Fibroblast of skin of right quadriceps (primary cell): ENCODE measurements at places on chromosomes 5 and 9.

DNA sequence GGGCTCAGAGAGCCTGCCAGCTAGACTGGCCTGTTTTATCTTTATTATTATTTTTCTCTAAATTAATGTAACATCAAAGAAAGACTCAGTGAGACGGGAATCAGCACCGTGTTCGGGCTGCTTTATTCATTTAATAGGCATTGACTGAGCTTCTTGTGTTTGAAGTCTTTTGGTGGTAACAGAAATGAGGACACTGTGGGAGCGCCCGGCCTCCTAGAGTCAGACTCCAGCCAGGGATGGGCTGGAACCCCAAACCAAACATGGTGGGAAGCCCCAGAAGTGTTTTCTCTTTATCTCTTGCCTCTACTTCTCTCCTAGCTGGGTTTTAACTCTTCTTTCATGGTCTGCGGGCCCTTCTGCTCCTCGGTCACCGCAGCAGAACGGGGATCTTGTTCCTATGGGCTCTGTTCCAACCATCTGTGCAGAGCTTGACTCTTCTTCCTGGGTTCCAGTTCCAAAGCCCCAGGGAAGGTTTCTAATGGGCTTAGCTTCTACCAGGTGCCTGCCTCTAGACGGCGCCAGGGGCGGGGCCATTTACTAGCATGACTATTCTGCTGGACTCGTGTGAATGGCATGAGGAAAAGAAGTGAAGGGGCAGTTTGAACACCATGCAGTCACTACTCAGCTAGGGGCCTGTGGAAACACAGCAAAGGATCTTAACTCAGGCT is 123.8 kb downstream of the FGF18 start:
- no peak for DNase-seq

- DNase-seq: no peak
Measured at GRCh38 chr5:114839360-114839759, 330.3 kb downstream of the TRIM36 start.

- peak; percentile 22 for DNase-seq
Measured at GRCh38 chr5:110045158-110045557, 355.4 kb downstream of the MAN2A1 start.

- no peak for DNase-seq
Measured at GRCh38 chr9:3509926-3510325, 15.9 kb downstream of the RFX3 start.

- no peak for DNase-seq
Measured at GRCh38 chr9:124012368-124013301, 1.1 kb downstream of the LHX2 start.

DNA sequence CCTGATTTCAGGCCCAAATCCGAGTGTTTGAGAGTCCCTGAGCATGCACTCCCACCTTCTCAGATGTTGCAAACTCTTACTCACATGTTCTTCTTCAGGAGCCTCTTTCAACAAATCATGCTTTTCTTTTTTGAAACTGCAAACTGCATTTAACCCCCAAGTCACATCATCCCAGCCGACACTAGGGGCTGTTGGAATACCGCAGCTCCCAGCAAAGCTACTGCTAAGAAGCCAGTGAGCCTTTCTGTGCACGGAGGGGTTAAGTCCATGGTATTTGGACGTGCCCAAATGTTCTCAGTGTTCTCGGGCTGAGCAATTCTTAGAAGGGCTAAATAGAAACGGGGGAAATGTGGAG is 282.9 kb downstream of the NFIB start:
- DNase-seq: peak; percentile 83

DNA sequence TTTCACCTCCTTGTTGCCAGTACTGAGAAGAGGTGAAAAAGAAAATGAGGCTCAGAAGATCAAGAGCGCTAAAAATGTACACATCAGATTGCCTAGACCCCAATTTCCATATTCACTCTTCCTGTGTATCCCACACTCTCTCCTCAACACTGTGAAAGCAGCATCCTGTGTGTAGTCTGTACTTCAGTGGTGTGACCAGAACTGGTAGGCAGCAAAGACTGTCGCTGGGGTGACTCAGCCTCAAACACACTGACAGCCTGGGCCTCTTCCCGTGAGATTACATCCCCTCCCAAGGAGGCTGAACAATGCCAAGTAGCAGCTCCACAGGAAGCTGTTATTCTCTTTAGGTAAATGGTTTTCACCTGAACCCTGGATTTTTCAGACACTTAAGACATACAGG is 135.5 kb downstream of the CCDC192 start:
- DNase-seq: peak; percentile 41

DNA sequence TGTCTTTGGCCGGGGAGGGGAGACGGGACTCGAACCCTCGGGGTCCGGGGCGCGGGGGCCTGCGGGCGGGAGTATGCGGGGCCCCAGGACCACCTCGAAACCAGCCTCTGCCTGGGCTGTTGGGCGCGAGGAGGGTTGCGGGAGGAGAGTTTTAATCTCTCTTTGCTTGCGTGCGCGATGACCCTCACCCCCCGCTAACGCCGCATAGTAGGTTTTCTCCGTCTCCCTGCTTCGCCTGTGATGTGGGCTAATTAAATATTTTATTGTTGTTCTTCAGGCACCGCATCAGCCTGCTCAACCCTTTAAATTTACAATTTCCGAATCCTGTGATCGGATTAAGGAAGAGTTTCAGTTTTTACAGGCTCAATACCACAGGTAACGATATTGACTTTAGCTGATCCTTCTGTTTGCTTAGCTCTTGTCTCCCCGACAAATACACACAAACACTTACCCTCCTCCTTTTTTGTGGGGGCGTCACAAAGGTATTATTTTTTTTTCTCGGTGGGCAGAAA is 1.7 kb downstream of the TLE4 start:
- peak; percentile 4 for DNase-seq

DNA sequence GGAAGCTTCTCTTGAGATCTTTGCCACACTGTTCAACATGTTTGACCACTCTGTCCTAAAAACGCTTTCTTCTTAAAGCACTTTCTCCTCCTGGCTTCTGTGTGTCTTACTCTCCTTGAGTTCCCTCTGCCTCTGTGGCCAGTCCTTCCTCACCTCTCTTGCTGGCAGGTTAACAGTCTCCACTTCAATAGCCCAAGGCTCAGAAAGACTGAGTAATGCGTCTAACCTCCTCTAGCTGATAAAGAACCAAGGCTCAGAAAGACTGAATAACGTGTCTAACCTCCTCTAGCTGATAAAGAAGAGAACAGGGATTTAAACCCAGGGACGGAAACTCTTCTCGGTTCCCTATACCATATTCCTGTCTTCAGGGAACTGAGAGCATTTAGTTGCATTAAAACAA is 205.2 kb downstream of the AOPEP start:
- no peak for DNase-seq

- DNase-seq: no peak
Measured at GRCh38 chr5:84259283-84260045, 125.2 kb downstream of the EDIL3 start.

DNA sequence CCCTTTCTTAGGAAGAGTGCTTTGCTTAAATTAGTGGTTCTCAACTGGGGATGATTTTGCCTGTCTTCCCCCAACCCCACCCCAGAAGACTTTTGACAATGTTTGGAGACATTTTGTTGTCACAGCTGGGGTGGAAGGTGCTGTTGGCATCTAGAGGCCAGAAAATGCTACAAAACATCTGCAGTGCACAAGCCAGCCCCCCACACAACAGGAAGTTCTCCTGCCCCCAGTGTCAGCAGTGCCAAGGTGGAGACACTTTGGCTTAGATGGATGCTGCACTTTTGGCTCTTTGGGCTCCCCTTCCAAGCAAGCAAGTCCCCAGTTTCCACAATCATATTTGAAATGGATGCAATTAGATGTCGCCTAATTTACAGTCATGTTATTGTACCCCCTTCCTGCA is 2.7 kb downstream of the HEMGN start:
- no peak for DNase-seq

DNA sequence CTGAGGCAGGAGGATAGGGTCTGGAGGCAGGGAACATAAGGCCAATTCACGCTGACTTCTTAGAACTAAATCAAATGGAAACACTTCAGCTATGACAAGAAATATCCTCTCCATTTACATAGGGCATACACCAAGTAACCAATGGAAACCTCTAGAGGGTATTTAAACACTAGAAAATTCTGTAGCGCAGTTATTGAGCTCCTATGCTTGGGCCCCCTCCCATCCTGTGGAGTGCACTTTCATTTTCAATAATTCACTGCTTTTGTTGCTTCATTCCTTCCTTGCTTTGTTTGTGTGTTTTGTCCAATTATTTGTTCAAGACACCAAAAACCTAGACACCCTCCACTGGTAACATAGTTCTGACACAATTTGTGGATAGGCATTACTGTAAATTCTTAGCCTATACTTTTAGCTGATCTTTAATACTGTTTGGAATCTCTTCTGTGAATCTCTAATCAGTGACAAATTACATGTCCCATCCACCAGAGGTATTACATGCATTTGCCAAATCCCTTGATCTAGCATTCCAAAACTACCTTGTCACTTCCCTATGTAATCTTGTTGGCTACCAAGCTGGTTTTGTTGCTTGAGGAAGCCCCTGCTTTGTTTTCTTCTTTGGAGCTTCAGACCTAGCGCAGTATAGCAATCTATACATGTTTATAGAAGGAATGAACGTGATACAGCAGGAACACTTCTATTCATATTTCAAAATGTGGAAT is 61.6 kb downstream of the ST8SIA4 start:
- DNase-seq: no peak

- no peak for DNase-seq
Measured at GRCh38 chr5:87074934-87075541, 192.6 kb upstream of the RASA1 start.

- DNase-seq: no peak
Measured at GRCh38 chr5:125176005-125176390, 429.6 kb upstream of the ZNF608 start.

GRCh38 chr5:3049261-3049660 is 297.8 kb upstream of the IRX2 start:
- DNase-seq: no peak

DNA sequence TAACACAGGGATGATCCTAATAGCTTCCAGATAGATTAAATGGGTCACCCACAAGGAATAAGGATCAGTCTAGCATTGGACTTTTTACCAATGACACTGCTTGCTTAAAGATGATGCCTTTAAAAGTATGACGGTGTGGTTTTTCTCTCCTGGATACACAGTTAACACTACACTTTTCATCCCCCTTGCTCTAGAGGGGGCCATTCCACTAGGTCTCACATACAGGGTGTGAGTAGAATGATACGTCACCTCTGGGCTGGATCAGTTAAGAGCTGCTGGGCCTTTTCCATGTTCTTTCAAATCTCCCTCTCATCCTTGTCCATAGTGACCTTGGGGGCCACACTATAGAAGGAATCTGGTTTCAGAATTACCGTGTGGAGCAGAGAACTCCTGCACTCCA is 140.6 kb downstream of the FSTL4 start:
- no peak for DNase-seq

GRCh38 chr9:36064448-36065037 is 27.8 kb downstream of the RECK start:
- peak; percentile 32 for DNase-seq

DNA sequence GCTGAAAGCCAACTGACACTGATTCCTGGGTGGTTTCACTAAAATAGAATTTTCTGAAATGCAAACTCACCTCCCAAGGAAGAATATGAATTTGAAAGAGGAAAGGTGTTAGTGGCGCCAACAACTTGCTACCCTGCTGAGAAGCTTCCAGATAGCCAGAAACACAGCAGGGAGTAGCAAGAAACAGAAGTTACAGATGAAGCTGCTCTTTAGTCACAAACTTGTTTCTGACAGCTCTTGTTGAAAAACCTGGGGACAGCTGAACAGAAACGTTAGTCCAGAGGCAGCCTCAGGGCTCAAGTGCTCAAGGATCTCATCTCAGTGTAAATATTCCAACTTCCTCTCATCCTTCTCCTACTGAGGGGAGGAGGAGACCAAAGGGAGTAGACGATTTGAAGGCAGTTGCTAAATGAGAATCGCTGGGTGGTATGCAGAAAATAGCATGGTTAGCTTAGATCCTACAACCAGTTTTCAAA is 184.1 kb downstream of the PDE4D start:
- DNase-seq: no peak

DNA sequence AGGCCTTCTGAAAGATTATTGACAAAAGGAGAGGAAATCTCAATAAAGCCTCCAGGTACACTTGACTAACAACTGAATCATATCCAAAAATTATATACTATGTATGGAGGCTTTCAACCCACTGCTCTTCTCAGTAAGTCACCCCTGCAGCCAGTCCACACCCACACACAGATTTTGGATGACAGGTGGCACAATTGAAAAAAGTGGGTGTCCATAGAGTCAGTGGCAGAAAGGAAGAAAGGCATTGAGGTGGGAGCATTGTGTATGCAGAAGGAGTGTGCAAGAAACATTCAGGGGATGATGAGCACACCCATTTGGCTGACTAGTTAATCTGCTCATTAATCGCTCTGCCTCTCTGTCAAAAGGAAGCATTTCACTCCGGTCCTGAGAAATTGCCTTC is 150.6 kb upstream of the IL12B start:
- DNase-seq: no peak

DNA sequence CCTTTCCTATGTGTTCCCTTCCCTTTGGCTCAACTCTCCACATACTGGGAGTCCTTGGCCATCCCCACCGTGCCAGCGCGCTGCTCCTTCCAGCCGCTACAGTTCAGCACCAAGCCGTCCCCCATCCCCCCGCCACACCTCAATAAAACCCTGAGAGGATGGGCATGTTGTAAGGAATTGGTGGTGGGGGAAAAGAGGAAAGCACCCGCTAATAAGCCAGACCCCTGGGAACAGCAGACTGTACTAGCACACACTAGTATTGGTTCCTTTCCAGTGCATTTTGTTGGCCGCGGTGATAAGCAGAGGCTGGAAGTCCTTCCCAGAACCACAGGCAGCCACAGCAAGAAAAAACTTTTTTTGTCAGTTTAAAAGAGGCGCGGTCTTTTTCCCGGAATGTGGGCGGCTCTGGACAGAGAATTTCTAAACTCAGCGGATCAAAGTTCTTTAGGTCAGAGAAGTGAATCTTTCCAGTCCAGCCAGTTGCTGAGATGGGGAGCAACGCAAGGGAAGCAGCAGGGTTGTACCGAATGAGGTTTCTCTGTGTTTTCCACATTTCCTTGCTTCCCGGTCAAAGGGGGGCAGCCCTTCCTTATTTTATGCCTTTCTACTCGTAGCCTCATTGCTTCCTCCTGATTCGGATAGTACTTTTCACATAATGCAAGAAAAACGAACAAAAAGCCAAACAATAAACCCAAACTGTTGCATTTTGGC is 2.1 kb downstream of the CHSY3 start:
- peak; percentile 63 for DNase-seq

GRCh38 chr5:132065351-132065937 is 5.0 kb downstream of the IL3 start:
- DNase-seq: peak; percentile 65

DNA sequence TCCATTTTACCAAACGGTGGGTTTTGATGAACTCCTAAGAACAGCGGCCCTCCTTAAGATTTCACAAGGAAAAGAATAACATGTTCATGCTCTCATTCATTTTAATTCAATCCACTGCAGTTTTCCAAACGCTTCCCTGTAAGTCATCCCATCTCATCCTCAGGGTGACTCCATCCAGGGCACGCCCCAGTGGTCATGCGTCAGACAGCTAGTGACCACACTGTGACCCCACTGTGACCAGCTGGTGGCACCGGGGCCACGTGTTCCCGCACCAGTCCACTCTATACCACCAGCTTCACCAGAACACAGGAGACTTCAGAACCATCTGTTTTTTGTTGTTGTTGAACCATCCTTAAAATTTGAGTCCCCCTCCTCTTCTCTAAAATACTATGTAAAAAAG is 14.3 kb downstream of the ATPSCKMT start:
- no peak for DNase-seq
